ENCODE measurements at places on chromosomes 4 and X.

GRCh38 chr4:54165438-54165837, 63.7 kb upstream of the PDGFRA start:
- DNase-seq: no peak

DNA sequence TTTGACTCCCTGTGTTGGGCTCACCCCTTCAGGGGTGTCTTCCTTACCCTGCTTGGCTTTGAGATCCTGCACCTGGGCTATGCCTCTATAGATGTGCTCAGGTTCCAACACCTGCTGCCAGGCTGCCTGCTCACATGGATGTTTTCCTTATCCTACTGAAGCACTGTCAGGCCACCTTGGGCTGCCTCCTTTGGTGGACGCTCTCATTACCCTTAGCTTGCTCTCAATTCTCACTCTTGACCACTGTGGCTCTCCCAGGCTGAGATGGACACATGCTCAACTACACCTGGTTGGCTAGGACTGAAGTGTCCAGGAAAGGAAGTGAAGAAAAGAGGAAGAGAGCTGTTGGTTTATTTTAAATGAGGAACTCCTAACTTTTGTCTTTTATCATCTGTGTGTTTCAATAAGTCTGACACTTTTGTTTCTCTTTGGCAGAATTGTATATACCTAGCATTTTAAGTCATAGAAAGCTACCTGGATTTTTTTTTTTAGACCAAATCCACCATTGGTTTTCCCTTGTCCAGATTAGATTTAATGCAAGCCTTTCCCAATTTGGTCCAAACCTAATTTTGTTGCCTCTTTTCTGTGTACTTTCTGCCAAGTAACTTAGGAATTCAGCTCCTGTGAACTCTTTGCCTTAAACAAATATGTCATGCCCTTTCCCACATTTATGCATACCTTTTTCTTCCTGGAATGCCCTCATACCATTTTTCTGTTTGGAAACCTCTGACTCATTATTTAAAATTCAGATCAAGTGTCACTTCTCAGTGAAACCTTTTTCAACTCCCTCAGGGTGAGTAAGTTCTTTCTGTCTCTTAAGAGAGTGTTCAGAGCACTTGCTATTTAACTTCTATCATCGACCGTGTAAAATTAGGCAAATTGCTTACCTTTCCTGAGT, 175.8 kb downstream of the GC start:
- no peak for DNase-seq

DNA sequence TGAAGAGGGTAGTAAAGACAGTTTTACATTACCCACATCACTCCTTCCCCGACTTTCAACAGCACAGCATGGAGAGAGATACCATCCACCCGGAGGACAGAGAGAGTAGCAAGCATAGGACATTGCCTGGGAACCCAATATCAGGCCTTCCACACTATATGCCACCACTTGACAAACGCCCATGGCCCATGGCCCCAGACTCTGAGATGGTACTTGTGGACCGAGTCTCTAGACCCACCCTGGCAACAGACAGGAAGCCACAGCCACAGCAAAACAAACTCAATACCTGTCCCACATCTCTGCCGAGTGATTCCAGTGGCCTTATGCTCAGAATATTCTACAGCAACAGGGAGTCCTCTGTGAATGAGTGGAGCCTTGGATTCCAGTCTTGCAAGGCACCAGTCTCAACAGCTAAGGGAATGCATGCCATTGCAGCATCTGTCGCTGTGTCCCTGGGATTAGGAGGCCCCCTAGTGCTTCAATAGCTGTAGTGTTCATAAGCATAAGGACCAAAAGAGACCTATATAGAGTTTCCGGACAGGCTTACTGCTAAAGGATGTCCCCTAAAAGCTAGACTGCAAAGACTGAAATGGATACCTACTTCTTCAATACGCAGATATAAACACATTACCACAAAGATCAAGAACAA, 14.7 kb upstream of the CT55 start:
- peak; percentile 5 for DNase-seq

DNA sequence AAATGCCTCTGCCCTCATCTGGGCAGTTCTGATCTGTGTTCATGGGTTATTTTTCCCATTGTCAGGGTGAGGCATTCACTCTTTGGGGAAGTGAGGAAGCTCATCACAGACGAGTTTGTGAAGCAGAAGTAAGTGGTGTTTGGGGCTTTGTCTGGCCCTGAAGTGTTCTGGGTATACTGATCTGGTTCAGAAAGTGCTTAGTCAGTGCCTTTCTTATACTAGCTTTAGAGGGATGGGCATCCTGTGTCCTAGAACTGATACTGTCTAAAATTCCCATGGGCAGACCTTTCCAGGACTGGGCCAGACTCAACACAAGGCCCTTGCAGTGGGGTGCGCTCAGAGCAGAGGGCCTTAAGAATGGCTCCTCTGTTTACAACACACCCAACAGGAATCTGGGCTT, 6.4 kb downstream of the TRO start:
- DNase-seq: no peak

- DNase-seq: no peak
Measured at GRCh38 chrX:54430519-54430918, 9.7 kb upstream of the TSR2 start.

- no peak for DNase-seq
Measured at GRCh38 chr4:26958925-26959653, 98.4 kb downstream of the STIM2 start.

DNA sequence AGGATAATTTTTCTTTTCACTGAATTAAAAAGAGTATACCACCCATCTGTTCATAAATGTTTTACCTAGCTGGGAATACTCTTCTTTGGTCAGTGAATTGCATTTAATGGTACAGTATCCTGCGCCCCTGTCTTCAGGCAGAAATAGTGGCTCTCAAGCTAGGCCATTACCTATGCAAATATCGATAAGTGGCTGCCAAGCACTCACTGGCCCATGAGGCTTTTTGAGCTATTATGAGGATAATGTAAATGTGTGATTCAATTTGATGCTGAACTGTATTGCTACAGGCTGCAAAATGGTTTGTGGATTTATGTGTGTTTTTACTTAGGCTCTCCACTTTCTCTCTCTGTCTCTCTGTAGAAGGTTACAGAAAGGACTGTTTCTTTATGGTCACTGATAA, 30.1 kb upstream of the MTMR1 start:
- no peak for DNase-seq

DNA sequence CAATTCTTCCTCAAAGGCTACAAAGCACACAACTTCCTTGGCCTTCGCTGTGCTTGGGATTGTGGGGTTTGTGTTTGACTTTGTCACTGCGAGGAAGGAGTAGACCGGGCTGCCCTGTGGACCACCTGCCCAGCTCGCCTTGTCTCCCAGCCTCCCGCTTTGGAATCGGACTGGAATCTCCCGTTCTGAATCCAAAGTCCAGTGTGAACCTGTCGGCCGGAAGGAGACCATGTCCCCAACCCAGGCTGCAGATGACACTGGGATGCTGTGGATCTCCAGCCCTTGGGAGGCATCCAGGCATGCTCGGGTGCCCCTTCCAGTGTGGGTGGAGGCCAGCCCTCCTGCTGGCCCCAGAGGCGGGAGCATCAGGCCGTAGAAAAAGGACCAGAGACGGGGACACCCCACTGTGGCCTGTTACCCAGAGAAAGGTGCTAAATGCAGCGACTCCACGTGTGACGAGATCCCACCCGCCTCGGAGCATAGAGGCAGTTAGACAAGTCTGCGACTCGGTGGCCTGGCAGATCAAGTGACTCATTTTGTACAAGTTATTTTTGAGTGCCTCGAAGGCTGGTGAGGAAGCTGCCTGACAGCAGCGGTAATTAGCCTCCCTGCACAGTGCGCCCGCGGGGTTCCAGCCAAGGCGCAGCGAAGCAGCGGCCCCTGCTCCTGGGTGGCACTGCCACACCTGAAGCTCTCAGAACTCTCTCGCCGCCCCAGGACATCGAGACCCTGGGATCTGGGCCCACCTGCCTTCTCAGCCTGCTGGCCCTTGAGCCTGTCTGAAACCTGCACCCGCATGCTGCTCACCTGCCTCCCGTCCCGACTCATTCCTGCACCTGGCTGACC, 57.5 kb downstream of the ADRA2C start:
- DNase-seq: no peak

DNA sequence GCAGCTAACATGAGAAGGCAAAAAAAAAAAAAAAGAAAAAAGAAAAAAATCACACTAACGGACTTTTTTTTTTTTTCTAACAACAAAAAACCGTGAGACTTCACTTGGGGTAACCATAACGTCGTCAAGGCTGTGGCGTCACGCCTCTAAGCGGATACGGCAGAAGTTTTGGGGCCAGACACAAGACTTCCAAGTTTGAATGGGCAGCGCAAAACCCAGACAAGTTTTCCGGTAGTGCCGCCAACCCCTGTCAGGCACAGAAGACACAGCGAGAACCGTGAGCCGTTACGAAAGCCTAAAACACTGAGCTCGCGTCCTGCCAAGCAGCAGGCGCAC, 556 bp upstream of the SMARCA5 start:
- DNase-seq: no peak

DNA sequence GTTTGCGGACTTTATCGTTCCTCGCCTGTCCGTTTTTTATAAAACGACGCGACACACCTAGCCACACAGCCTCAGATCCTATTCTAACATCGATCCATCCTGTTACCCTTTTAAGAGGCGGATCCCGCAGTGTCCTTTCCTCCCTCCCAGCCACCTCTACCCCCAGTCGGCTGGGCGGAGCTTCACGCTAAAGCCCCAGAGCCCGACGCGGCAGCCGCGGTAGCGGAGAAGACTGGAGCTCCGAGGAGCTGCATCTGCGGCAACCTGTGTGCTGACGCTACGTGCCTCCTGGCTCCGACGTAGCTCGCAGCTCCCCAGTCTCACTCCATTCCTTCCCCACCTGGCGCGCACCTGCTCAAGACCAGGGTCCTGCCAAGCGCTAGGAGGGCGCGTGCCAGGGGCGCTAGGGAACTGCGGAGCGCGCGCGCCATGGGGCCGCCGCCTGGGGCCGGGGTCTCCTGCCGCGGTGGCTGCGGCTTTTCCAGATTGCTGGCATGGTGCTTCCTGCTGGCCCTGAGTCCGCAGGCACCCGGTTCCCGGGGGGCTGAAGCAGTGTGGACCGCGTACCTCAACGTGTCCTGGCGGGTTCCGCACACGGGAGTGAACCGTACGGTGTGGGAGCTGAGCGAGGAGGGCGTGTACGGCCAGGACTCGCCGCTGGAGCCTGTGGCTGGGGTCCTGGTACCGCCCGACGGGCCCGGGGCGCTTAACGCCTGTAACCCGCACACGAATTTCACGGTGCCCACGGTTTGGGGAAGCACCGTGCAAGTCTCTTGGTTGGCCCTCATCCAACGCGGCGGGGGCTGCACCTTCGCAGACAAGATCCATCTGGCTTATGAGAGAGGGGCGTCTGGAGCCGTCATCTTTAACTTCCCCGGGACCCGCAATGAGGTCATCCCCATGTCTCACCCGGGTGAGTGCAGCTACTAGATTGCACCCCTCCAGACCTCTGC, at the start of gene RNF128:
TSS of gene RNF128 (plus strand) at position 217 of the 953 bp plus-strand sequence. CDS start at position 430, 213 bp downstream.
- no peak for DNase-seq

DNA sequence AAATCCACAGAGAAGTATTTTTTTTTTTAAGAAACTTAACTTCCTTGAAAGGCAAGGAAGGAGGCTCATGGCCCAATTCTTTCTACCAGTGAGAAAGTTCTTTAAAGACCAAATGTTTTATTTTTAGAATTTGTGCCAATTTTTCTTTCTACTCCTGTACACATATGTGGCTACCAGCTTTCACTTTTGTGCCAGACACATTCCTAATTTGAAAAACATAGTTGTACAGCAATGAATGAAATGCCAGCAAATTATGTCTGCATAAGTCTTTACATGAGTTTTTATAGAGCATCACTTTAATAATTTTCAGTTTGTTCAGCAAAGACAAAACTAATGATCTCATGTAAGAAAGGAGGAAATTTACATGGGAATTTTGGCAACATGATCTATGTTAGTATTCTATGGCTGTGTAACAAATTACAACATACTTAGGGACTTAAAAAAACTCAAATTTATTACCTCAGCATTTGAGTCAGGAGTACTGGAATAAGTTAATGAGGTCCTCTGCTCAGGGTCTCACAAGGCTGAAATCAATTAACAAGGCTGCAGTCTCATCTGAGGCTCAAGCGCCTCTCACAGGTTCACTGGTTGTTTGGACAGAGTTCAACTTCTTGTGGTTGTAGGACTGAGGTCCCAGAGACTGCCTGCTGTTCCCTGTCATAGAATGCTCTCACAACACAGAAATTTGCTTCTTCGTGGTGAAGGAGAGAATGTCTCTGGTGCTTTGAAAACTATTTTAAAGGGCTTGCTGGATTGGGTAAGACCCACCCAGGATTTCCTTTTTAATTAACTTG, 678.2 kb upstream of the FAM241A start:
- DNase-seq: no peak

DNA sequence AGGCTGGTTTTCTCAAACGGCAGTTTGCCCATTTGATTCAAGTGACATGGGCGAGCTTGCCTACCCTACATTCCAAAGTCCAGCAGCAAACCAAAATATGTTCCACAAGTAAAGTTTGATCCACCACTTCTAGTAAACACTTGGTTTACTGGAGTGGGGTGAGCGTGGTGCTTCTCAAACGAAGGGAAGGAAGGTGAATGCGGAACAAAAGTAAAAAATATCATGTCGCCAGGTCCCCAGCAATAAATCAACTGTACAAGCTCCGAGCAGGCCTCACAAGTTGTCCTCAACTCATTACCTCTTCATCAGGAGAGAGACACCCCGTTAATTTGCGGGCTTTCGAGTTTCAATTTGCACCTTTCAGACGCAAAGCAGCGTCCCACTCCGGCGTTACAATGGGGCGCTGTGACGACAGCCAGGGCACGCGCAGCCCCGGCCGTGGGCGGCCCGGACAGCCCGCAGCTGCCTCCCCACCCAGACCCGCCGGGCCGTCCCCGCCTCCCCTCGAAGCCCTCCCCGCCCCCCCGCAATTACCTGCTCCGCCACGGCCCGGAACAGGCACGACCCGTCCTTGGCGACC, 1.0 kb downstream of the OTUD4 start:
- peak; percentile 69 for DNase-seq

- no peak for DNase-seq
Measured at GRCh38 chr4:180423712-180424057, 1819.5 kb upstream of the TENM3 start.

DNA sequence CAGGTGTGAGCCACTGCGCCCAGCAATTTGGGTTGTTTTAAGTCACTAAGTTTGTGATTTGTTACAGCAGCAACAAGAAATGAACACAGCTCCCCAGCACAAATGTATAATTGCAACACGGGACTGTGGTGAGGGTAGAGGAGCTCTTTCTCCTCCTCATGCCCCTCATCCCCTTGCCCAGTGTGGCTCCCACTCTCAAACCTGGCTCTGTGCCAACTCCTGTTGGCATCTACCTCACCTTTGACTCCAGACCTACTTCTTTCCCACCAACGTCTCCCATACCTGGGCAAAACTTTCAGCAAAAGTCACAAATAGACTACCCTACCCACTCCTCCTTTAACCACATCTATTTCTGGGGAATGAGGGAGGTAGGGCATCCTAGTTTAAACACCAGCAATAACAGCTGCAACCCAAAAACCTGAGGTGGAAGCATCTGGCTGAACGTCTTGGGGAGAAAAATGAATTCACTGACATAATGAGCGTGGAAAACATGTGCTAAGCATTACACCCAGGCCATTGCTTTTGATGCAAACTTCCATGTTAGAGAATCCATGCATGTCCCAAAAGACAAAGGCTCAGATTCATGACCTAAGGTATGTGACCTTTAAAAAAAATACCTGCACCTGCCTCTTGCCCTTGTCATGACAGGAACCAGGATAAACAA, 19.2 kb downstream of the LNX1 start:
- no peak for DNase-seq
